Effector CD8-positive, alpha-beta T cell (primary cell): ENCODE measurements at places on chromosomes 2 and 18.

DNA sequence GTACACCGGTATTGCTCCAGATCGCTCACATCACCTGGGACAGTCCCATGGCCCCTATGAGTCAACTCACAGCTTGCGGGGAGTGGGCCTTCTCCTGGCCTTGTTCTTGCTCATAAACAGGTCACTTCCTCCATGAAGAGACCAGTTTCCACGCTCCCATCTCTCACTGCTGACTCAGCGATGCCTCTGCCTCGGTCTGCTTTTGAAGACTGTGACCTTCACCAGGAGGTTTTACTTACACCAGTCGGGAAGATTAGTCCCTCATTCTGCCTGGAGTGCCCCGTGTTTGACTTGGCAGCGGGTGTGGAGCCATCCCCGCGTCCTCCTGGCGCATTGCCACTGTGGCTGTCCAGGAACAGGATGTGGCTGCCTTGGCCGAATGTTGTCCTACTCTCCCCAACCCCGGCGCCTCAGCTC is 159.8 kb downstream of the RHBDD1 start:
- no peak for DNase-seq

DNA sequence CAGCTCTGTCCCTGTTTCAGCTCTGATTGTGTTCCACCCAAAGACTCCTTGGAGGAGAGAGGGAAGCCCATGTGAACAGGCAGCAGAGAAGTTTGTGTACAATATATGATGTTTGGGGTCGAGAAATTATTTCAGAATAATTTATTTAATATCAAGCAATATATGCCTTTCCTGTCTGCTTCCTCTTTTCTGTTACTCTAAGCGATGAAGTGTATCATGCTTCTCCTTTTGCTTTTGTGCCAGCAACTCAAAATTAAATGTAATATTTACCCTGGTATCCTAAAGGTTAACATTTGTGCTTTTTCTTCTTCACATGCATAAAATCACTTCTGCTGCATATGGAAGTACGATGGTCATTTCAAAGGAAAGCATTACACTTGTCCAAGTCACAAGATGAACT is 2.4 kb upstream of the NTSR2 start:
- DNase-seq: no peak

GRCh38 chr18:40902436-40902835 is 1052.6 kb upstream of the PIK3C3 start:
- no peak for DNase-seq

GRCh38 chr2:16747689-16748088 is 82.1 kb upstream of the CYRIA start:
- DNase-seq: no peak

- DNase-seq: no peak
Measured at GRCh38 chr2:24354957-24355356, 5.4 kb downstream of the ITSN2 start.

DNA sequence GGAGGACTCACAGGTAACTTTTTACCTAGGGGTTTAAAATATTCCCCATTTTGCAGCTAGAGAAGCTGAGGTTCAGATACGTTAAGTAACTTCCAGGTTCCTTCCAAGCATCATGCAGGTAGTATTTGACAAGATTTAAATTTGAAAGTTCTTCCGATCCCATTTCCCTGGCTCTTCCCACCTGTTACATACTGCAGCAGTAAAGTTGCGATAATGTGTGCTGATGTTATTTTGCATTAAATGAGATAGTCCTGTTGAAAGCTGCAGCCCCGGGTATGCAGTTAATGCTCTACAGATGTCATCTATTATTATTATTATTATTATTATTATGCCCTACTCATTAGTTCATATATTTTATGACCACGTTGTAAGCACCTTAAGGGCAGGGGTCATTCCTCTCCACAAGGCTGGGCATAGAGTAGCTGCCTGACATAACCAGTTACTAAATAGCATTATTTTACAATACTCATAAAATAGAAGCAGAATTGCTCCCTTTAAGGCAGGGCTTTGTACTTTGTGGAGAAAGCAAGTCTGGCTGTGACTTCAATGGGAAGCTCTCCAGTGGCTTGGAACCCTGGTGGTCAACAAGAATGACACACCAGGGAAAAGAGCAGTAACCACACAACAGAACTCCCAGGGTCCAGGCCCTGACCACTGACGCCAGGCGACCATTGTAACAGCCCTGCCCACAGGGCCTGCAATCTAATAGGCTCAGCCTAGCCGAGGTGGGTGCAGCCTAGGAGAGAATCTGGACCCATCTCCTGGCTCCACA is 112.0 kb upstream of the STPG4 start:
- DNase-seq: no peak

DNA sequence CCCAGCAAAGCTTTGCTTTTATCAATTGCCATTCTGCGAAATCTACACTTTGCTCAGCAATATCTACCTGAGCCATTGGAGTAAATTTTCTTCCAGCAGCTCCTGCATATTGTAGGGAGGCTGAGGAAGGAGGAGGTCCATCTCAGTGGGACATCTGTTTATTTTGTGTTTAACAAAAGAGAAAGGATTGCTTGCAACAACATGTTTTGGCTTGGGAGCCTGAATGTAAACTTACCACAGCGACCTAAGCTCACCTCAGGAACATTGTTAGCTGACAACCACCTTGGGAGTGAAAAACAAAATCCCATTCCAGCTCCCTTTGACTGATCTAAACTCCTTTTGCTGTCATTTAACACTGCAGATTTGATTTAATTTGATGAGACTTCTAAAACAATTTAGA is 356.1 kb downstream of the SS18 start:
- DNase-seq: no peak

- no peak for DNase-seq
Measured at GRCh38 chr2:199983534-199983933, 28.2 kb downstream of the MAIP1 start.

DNA sequence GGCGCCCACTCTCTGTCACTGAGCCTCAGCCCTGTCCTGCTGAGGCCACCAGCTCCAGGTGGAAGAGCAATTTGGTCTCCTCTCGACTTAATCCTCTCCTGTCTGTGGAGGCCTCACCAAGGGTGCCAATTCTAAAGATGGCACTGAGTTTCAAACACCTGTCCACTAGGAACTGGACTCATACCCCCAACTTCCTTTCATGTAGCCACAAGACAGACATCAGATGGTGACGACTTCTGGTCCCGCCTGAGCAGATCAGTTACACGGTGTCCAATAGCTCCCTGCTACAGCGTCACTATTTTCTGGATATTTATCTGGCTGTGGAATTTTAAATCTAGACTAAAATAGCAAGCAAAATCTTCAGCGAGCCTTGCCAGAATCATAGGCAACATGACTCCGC is 24.5 kb upstream of the SP5 start:
- no peak for DNase-seq

- DNase-seq: no peak
Measured at GRCh38 chr18:27413495-27414401, 228.6 kb upstream of the CHST9 start.

DNA sequence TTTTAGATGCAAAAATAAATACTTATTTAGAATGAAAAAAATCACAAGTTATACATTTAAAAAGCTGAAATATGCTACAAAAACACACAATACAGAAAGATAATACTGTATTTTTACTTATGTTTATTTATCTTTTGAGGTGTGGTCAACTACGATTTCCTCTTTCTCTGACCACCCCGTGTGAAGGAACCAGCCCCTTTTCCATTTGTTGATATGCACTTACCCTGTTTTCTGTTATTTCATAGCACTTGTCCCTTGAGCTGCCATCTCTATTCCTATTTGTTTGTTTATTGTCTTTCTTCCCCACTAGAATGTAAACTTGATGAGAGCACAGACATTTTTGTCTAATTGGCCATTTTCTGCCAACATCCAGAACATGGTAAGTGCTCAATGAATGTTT is 460.5 kb upstream of the TRIB2 start:
- DNase-seq: no peak

GRCh38 chr18:11387880-11388279 is 221.5 kb upstream of the SLC35G4 start:
- DNase-seq: no peak

- DNase-seq: no peak
Measured at GRCh38 chr2:153394686-153395085, 83.9 kb downstream of the RPRM start.

GRCh38 chr2:215436705-215437565 is 1.1 kb upstream of the FN1 start:
- DNase-seq: no peak

DNA sequence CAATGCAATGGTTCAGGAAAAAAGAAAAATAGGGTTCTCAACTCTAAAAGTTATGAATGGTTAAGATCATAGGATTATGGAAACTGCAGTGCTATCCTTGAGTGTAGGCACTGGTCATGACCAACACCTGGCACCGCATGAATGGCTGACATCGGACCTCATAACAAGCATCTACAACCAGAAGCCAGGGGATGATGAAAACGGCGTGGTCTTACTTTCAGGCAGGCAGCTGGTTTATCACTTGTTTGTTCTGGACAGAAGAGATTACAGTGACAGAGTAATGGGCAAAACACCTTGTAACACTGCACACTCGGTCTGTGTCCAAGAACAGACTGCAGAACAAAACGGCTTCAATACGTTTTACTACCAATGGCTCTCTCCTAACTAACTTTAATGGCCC is 132.8 kb downstream of the STK39 start:
- no peak for DNase-seq

DNA sequence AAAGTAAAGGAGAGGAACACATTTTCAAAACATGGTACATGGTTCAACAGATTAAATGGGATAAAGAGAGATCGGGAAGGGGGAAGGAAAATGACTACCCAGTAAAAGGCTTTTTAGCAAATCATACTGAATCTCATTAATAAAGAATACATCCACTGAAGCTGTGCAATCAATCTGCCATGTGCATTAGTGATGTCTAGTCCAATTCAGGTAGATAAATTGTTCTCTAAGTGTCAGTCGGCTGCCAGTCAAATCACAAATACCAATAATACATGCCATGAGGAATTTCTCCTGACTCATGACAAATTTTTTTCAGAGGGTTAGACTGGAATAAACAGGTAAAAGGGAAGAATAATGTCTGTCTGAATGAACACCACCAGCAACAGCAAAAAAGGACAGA is 22.6 kb downstream of the NYAP2 start:
- no peak for DNase-seq

DNA sequence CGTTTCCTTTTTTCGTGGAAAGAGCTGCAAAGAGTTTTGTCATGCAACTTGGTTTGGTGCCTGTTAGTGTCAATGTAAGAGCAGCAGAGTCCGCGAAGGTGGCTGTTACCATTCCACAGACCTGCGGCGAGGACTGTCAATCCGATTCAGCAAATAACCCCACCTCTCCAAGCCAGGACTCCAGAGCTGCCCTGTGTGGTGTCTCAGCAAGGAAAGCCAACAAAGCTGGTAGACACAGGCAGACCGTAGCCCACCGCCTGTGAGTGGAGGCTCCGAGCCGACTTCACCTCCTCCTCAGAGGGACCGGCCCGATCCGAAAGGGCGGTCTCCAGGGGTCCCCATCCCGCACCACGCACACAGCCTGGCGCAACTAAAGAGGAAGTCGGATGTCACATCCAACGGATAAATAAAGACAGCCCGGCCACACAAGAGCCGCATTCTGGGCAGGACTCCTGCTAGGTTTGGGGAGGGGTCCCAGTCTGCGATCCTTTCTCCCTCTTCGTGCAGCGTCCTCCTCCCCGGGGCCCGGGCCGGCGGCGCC is 819 bp downstream of the ANKRD44 start:
- DNase-seq: peak; percentile 44

DNA sequence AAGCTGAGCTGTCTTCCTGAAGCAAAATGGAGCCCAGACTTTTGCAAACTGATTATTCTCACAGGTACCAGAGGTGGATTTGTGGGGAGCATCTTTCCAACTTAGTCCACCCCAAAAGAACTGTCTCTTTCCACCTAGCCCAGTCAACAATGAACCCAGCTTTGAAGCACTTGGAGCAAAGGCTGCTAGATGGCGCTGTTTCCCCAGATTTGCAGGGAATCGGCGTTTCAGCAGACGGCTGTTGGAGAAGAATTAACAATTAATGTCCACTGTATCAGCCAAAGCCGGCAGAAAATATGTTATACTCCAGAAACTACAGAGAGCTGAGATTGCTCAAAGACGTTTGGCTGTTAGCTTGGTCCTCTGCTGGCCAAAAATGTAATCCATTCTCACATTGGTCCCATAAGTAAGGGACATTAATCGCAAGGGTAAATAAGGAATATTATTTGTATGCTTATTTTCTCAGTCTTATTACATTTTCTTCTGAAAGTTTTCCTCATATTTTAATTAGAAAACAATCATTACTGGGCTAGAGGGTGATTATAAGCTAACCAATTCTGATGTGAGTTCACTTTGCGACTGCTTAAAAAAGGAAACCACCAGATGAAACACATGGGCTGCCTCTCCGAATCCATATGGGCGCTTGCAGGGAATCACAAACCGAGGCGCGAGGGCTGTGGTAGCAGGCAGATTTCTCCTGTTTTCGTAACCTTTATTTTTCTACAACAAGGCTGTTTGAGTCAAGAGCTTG is 423.8 kb upstream of the MEX3C start:
- DNase-seq: no peak

GRCh38 chr18:63162271-63163014 is 157.1 kb downstream of the BCL2 start:
- DNase-seq: no peak
